Myocyte (in vitro differentiated cells): ENCODE measurements at places on chromosomes 5 and 9. TPM values are rescaled to one million over a fixed set of nuclear protein-coding genes. Genes with fewer than 3 reads are reported as not detected.

Gene TNC
- total RNA-seq, result 2.0 and 6.0 TPM in 2 replicates

Gene PDLIM4
- 220 and 230 TPM in 2 replicates for total RNA-seq

Gene CD180
- 0.51 TPM in 1 of 2 replicates, not detected in the other for total RNA-seq

Gene NTNG2
- total RNA-seq, result 2.0 and 4.5 TPM in 2 replicates
